ENCODE measurements at places on chromosomes 2 and 18. TPM values are rescaled to one million over a fixed set of nuclear protein-coding genes. Genes with fewer than 3 reads are reported as not detected.

Gene TBR1
- total RNA-seq, result under 0.01 TPM

Gene AQP12B
- not detected for total RNA-seq

Gene C2orf80
- not detected for total RNA-seq

Gene PPP4R1
- total RNA-seq, result 84.8 TPM

Gene VWA3B
- not detected for total RNA-seq

Gene CCDC74B
- 0.79 TPM for total RNA-seq

Gene SPATA3
- total RNA-seq, result not detected

Gene ENOSF1
- total RNA-seq, result 12.5 TPM

Gene STARD6
- 0.20 TPM for total RNA-seq

Gene CRYGC
- total RNA-seq, result not detected

Gene IL37
- total RNA-seq, result not detected

Gene SMIM21
- not detected for total RNA-seq

Gene DHRS9
- not detected for total RNA-seq

Gene ZNF804A
- not detected for total RNA-seq

Gene CNOT9
- 38.3 TPM for total RNA-seq

Data from lung microvascular endothelial cell (primary cell).